ENCODE measurements at places on chromosomes 4 and X. TPM values are rescaled to one million over a fixed set of nuclear protein-coding genes. Genes with fewer than 3 reads are reported as not detected.

GRCh38 chr4:126794363-126794762 lies 838.4 kb upstream of the INTU start:
- no peak for DNase-seq

DNA sequence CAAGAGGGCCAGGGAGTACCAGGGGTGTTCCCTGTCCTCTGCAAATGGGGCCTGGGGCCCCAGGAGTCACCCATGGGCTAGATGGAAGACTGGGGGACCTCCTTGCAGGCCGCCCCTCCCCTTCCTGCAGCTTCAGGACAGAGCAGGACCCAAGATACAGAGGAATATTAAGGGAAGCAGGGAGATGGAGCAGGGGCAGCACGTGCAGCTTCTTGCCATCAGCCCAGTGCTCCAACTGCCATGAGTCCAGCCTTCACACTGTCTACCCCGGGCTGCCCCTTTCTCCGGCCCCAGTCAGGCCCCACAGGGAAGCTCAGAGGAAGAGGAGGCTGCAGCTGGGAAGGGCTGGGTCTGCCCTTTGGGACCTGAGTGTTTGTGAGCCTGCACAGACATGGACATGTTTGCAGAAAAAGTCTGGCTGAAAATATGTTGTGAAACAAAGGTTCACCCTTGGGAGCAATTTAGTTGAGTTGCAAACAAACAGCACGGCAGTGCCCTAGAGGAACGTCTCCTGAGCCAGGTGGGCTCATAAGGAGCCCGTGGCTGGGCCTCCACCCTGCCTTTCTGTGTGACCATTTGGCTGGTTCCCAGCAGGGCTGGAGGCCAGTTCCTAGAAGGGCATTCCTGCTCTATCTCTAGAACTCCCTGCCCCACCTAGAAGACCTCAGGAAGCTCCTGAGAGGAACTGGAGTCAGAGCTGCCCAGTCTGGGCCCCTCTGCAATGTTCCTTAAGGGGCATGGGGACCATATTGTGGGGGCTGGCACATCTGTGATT lies 8.9 kb downstream of the FATE1 start:
- DNase-seq = no peak

GRCh38 chr4:2071252-2071911 lies 12.3 kb downstream of the NAT8L start:
- peak; percentile 36 for DNase-seq

GRCh38 chr4:62407534-62407933 lies 1207.4 kb downstream of the ADGRL3 start:
- no peak for DNase-seq

GRCh38 chr4:140839888-140840790 lies 84.0 kb upstream of the TBC1D9 start:
- DNase-seq = no peak

DNA sequence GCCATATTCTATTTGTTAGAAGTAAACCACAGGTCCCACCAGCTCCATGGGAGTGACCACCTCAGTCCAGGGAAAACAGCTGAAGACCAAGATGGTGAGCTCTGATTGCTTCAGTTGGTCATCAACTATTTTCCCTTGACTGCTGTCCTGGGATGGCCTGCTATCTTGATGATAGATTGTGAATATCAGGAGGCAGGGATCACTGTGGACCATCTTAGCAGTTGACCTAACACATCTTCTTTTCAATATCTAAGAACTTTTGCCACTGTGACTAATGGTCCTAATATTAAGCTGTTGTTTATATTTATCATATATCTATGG lies 16.1 kb downstream of the TLR8 start:
- DNase-seq = no peak

GRCh38 chr4:130485371-130485770 lies 1389.4 kb downstream of the C4orf33 start:
- no peak for DNase-seq

GRCh38 chrX:40009890-40010289 lies 87.9 kb downstream of the BCOR start:
- DNase-seq = no peak

GRCh38 chr4:182338063-182338462 lies 94.9 kb downstream of the TENM3 start:
- DNase-seq = no peak

DNA sequence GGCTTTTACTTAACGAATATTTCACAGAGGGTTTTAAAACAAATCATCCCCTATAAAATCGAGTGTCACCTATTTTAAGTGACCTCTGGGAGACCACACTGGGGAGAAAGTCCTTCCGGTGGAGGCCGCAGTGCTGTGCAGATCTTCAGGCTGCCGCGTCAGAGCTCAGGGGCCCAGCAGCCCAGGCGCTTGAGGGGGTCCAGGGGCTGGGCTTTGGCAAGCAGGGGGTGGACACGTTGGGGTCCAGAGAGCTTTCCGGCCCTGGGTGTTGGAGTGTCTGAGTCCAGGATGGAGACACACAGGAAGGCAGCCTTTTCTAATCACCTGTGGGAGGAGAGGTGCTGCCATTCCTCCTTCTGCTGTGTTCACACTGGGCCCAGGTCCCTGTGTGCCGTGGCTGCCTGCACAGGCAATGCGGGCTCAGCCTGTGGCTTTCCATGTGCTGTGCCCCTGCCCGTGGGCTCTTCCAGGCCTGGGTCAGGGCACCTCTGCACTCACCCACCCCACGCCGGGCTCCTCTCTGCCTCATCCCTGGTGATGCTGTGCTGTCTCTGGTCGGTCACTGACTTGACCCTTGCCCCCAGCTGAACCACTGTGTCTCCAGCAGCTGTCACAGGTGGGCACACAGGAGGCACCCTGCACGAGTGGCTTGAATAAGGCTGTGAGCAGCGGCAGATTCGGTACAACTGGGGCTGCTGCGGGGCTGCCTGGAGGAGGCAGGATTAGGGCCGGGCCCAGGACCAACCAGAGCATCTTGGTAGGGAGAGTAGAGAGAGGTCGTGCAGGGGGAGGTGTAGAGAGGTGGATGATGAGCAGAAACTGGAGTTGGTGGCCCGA lies 10.0 kb downstream of the HTRA3 start:
- no peak for DNase-seq

GRCh38 chr4:70062000-70062399 lies 11.8 kb downstream of the HTN1 start:
- DNase-seq = no peak

- peak; percentile 42 for DNase-seq
These were observed 53.0 kb downstream of the DCUN1D4 start for GRCh38 chr4:51895816-51896408.

DNA sequence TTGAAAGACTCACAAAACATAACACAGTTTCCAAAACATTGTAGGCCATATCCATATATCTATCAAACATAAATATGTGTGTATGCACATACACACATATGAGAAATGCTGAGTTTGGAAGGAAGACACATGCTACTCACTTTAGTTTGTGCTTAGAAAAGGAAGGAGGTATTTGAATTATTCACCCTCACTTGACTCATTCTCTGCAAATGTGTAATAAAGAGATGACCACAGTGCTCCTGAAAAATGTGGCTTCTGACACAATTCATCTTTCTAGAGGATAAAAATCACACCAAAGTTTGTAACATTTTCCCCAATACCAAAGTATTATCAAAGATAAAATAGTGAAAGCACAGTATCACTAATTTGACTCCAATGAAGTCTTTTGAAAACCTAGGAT lies 950.1 kb downstream of the FAT4 start:
- DNase-seq = no peak

- DNase-seq = no peak
These were observed 3.8 kb downstream of the FGFRL1 start for GRCh38 chr4:1015179-1015578.

DNA sequence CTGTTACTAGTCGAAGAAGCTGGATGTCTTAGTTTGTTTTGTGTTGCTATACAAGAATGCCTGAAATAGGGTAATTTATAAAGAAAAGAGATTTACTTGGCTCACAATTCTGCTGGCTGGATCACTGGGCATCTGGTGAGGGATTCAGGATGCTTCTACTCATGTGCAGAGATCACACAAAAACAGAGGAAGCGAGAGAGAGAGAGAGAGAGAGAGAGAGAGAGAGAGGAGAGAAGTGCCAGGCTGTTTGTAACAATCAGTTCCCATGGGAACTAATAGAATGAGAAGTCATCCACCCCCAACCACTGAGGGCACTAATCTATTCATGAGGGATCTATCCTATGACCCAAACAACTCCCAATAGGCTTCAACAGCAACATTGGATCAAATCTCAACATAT lies 66.2 kb upstream of the FAM9A start:
- no peak for DNase-seq

DNA sequence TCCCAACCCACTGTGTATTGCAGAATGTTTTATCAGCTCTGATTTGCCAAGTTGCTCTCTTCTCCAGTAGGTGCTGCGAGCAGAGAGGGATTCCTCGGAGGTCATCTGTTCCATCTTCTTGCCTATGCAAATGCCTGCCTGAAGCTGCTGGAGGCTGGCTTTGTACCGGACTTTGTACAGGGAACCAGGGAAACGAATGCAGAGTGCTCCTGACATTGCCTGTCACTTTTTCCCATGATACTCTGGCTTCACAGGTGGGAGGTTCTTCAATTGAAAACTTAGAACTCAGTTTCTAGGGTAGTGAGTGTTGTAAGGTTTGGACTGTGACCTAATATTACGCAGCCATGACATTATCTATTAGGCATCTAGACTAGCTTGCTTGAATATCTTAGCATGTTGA lies 24.9 kb downstream of the AR start:
- no peak for DNase-seq

- DNase-seq = no peak
These were observed 10.7 kb upstream of the FNIP2 start for GRCh38 chr4:158758142-158758541.

GABRG1 gene
- not detected for total RNA-seq

PRR32 gene
- total RNA-seq = not detected

CTAG2 gene
- 3.8 TPM for total RNA-seq

CBR4 gene
- total RNA-seq = 5.8 TPM

DMP1 gene
- total RNA-seq = not detected

GYG2 gene
- total RNA-seq = 1.0 TPM

HERC5 gene
- 12.0 TPM for total RNA-seq

EPHA5 gene
- 0.91 TPM for total RNA-seq

SSX2 gene
- total RNA-seq = not detected

JAKMIP1 gene
- total RNA-seq = 0.40 TPM

FGF13 gene
- total RNA-seq = 4.4 TPM

TKTL2 gene
- not detected for total RNA-seq
